Neural cell (in vitro differentiated cells): ENCODE measurements at places on chromosomes 7 and 10. TPM values are rescaled to one million over a fixed set of nuclear protein-coding genes. Genes with fewer than 3 reads are reported as not detected.

Gene ALOX5
- polyA plus RNA-seq, result not detected in 2 replicates

Gene ASB10
- polyA plus RNA-seq, result not detected in 2 replicates

Gene SNCG
- polyA plus RNA-seq, result 4.1 and 6.1 TPM in 2 replicates

Gene PAPOLB
- 0.05 and 0.10 TPM in 2 replicates for polyA plus RNA-seq

Gene IL2RA
- polyA plus RNA-seq, result not detected in 2 replicates

Gene TAS2R4
- polyA plus RNA-seq, result 2.3 and 2.4 TPM in 2 replicates

Gene C10orf95
- not detected in 2 replicates for polyA plus RNA-seq

Gene POLR2J2
- 0.97 and 1.3 TPM in 2 replicates for polyA plus RNA-seq

Gene SYNPO2L
- not detected in 2 replicates for polyA plus RNA-seq
